ENCODE measurements at places on chromosomes 3 and 15.
A peak's percentile ranks its signal among the peaks of the same experiment; 100 is the strongest.

DNA sequence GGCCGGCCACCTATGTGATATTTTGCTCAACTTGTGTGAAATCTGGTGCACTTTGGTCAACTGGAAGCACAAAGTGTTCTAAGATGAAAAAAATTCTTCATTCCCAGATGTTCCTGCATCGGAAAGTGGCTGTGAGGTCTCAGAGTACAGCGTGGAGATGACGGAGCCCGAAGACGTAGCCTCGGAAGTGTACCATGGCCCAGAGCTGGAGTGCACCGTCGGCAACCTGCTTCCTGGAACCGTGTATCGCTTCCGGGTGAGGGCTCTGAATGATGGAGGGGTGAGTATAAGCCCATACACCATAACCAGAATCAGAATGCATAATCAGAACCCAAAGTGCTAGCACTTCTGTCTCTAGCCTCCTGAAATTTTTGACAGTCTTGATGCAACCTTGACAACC, 104.3 kb downstream of the GHSR start:
- no peak overlapping the region for H3K4me3 ChIP-seq
- H3K4me1 ChIP-seq, result no peaks in the 10 kb centered on the region
- DNase-seq, result no peak
- peaks cover 54% of the 10 kb centered on the region for H3K36me3 ChIP-seq

GRCh38 chr3:64501298-64501906, 186.4 kb downstream of the ADAMTS9 start:
- H3K4me1 ChIP-seq, result no peaks in the 10 kb centered on the region
- no peaks in the 10 kb centered on the region for H3K27me3 ChIP-seq

DNA sequence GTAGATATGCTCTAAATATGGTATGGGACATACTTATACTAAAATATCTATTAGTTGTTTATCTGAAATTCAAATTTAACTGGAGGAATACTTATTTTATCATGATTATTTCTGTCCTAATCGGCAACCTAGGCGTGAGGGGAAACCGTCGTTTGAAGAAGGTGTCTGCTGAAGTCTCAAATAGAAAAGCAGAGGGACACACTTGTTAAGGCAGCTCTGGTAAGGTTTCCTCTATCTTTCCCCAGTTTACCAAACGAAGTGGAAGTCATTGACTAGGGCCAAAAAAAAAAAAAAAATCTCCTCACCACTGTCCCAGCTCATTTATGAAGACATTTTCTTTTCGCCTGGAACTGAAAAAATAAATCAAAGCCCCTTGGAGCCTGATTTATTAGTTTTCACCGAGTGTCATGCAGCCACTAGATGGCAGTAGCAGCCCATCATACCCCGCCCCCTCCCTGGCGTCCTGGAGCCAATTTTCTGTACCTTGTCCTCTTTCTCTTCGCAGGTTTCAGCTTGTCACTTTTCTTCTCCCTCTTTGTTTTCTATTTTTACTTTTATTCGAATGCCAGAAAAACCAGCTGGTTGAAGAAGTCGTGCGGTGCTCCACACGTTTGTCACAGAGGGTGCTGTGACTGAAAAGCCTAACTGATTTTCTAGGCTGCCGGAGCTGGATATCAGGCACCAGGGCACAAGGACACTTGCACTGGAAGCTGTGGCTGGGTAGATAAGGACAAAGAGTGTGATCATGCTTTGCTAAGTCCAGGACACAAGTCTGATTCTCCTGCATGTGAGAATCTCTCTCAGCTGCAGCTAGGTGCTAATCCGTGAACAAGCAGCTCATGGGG, 238.7 kb downstream of the ZPLD1 start:
- no peaks in the 10 kb centered on the region for H3K4me1 ChIP-seq
- H3K36me3 ChIP-seq, result no peaks in the 10 kb centered on the region
- peak; percentile 64 for DNase-seq
- no peak overlapping the region for H3K27ac ChIP-seq
- no peaks in the 10 kb centered on the region for H3K27me3 ChIP-seq

DNA sequence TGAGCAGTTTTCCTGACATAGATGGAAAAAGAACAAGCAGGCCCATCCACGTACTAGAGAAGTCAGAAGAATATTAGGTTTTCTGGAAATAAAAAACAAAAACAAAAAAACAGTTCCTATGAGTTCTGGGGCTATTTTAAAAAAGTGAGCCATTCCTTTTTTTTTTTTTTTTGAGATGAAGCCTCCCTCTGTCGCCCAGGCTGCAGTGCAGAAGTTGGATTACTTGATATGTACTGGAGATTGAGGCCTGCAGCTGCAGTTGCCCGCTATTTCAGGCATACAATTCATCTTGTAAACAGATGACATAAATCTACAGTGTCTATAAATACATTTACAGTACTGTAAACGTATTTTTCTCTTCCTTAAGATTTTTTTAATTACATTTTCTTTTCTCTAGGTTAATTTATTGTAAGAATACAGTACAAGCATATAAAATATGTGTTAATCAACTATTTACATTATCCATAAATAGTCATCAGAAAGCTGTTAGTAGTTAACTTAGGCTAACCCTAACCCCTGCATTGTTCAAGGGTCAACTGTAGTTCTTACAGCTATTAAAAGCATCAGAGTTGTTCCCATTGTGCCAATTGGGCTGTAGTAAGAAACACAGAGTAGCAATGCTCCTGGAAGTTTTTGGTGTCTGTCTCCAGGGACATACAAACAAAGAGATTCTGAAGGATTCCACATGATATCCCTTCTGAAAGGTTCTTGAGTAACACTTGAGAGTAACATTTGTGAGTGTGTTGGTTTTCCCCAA, 11.2 kb upstream of the ACTL6A start:
- no peaks in the 10 kb centered on the region for H3K4me1 ChIP-seq
- no peaks in the 10 kb centered on the region for H3K27me3 ChIP-seq
- H3K4me3 ChIP-seq, result no peak overlapping the region
- DNase-seq, result no peak
- H3K27ac ChIP-seq, result no peak overlapping the region

DNA sequence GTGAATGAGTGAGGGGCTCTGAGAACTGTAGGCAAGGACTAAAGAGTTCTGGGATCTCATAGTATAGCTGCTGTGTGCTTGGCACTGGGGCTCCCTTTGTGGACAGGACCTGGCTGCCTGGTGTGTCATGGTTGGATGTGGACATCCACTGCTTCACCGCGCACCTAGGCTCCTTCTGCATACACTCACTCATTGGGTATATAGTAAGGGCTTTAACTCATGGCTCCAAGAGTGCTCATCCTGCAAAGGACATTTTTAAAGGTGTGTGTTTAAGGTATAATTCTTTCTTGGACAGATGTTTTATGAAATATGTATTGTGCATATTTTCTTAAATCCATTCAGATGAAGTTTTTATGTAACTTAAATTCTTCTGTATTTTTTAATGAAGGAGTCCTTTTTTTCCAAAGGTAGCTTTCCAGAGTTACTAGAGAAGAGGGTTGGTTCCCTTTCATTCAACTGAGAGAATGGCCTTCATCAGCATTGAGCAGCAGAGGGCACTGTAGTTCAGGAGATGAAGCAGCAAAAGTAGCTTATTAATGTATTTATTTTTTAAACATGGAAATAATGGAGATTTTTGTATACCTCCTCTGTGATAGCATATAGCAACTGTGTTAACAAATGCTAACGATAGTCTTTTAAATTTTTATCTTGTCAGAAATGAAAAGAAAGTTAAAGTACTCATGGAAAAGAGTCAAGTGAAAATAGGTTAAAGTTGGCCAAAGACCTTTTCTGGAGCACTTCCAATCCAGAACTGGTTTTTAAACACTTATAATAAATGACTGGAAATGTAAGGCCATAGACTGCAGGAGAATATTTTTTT, 25.2 kb downstream of the OXNAD1 start:
- H3K36me3 ChIP-seq, result no peaks in the 10 kb centered on the region
- DNase-seq, result no peak
- H3K27me3 ChIP-seq, result no peaks in the 10 kb centered on the region
- H3K4me1 ChIP-seq, result peaks cover 12% of the 10 kb centered on the region

DNA sequence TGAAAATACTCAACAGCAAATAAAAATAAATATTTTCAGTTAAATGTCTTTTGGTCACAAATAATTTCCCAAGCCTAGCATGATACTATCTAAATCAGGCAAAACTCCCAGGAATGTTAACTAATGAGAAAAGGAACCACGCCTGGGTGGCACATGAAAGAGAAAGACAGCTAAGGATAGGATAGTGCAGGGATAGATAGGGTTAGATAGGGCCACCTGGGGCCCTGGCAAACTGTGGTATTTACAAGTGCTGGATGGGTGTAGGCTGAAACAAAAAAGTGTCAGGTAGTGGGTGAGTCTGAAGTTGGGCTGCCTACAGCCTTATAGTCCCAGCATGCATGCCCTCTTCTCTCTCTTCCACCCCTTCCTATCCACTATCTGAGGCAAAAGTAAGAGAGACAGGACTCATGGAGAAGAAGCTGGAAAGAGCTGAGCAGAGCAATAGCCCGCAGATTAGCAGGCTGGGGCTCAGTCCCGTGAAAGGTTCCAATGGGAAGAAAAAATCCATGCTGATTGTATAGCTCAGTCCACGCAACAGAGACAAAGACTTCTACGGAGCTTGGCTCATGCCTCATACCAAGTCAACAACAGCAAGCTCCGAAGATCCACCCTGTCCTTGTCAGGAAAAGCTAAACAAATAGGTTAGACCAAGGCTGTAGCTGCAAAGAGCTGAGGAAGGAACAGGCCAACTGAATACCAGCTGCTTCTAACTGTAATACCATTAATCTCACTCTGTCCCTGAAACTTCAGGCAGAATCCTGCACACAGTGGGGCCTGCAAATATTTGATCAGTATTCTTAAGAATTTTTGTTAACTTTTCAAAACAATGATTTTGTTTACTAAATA, 342.1 kb upstream of the ATP11B start:
- no peaks in the 10 kb centered on the region for H3K27me3 ChIP-seq
- H3K4me1 ChIP-seq, result no peaks in the 10 kb centered on the region
- no peak overlapping the region for H3K27ac ChIP-seq
- no peak for DNase-seq

GRCh38 chr15:69724333-69724732, 271.7 kb downstream of the RPLP1 start:
- DNase-seq, result no peak
- H3K4me3 ChIP-seq, result no peak overlapping the region
- H3K4me1 ChIP-seq, result no peaks in the 10 kb centered on the region
- H3K27ac ChIP-seq, result no peak overlapping the region
- H3K27me3 ChIP-seq, result no peaks in the 10 kb centered on the region

DNA sequence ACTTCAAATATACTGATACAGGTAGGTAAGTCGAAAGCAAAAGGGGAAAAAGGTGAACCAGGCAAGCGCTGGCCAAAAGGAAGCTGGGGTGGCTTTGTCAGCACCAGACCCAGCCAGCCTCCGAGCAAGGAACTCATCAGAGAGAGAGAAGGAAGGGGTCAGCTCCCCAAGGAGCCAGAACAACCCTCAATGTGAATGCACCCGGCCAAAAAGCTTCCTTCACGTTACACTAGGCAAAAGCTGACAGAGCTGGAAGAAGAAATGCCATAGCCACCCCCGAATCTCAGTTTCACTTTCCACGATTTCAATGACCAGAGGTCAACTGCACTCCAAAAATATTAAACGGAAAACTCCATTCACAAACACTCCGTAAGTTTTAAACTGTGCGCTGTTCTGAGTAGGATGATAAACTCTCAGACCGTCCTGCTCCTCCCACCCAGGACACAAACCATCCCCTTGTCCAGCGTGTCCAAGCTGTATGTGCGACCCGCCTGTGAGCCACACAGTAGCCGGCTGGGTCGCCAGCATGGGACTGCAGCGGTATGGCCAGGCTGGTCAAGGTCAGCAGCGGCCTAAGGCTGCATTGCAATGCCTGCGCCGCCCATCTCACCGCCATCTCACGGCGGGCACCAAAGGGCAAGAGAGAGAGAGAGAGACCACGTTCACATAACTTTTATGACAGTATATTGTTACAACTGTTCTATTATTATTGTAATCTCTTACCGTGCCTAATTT, 29.7 kb downstream of the CYFIP1 start:
- no peak for DNase-seq
- H3K27me3 ChIP-seq, result no peaks in the 10 kb centered on the region
- no peak overlapping the region for H3K4me3 ChIP-seq
- peaks cover 10% of the 10 kb centered on the region for H3K36me3 ChIP-seq
- H3K27ac ChIP-seq, result peak overlapping the region; percentile 14
- H3K4me1 ChIP-seq, result peaks cover 13% of the 10 kb centered on the region

DNA sequence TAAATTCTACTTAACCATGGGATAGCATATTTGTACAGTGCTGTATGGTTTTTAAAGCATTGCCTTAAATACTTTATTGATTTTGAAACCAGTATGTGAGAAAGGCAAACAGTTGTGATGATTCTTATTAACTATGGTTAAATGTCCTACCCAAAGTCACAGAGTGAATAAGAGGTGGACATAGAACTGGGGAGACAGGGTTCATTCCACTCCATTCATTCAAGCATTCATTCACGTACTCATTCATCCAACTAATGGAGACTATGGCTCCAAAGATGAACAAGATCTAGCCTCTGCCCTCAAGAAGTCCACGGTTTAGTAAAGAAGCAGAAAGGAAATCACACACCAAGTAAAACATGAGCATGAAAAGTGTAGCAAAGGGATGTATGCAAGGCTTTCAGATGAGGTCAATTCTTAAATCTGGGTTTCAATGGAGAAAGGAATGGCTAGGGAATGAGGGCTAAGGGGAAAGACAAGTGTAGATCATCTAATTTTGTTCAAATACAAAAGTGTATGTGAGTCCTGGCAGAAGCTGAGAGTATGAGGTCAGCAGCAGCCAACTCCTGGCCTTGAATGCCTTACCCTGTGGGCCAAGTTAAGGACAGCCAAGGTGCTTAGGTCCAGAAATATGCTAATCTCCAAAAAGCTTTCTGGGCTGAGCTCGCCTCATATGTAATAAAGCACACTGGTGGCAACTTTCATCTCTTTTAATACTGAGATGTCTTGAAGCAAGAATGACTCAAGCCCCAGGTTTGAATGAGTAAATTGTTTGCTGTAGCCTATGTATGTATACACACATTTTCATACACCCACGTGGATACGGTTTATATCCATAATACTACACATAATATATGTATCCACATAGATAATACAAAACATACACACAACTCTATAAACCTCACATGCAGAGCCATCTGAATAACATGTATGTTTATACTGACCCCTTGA, 4.3 kb downstream of the TNIK start:
- no peak overlapping the region for H3K4me3 ChIP-seq
- H3K4me1 ChIP-seq, result no peaks in the 10 kb centered on the region
- DNase-seq, result no peak
- no peaks in the 10 kb centered on the region for H3K36me3 ChIP-seq
- no peaks in the 10 kb centered on the region for H3K27me3 ChIP-seq

- H3K4me1 ChIP-seq, result no peaks in the 10 kb centered on the region
- no peak overlapping the region for H3K4me3 ChIP-seq
- H3K27me3 ChIP-seq, result no peaks in the 10 kb centered on the region
- DNase-seq, result no peak
These were observed 101.9 kb upstream of the KCNMB2 start for GRCh38 chr3:178434206-178434805.

DNA sequence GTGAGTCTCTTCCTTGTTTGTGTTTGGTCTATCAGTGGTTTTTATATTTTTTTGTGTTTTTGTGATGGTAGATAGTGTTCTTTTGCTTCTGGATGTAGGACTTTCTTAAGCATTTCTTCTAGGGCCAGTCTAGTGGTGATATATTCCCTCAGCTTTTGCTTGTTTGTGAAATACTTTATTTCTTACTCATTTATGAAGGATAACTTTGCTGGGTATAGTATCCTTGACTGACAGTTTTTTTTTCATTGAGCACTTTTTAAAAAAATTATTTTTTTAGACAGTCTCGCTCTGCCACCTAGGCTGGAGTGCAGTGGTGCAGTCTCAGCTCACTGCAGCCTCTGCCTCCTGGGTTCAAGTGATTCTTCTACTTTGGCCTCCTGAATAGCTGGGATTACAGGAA, 41.9 kb downstream of the NCK1 start:
- H3K36me3 ChIP-seq, result no peaks in the 10 kb centered on the region
- no peak overlapping the region for H3K27ac ChIP-seq
- H3K27me3 ChIP-seq, result no peaks in the 10 kb centered on the region
- no peak for DNase-seq
- no peaks in the 10 kb centered on the region for H3K4me1 ChIP-seq

Measured in ascending aorta (tissue), 2 donors.